ENCODE measurements at places on chromosomes 7 and 10.

DNA sequence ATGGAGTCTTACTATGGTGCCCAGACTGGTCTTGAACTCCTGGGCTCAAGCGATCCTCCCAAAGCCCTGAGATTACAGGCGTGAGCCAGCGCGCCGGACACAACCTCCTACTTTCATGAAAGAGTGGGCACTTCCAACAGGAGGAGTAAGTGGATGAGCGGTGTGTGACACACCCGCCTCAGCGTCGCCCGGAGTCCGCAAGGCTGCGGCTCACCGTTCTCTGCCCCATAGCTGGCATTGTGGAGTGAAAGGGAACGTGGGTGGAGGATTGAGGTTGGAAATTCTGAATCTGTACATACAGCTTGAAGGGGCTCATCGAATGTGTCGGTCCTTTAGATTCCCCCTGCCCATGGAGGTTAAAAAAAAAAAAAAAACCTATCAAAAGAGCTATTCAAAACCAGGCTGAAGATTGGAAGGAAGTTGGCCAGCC lies 524 bp upstream of the PRXL2A start:
- DNase-seq: peak; percentile 77

DNA sequence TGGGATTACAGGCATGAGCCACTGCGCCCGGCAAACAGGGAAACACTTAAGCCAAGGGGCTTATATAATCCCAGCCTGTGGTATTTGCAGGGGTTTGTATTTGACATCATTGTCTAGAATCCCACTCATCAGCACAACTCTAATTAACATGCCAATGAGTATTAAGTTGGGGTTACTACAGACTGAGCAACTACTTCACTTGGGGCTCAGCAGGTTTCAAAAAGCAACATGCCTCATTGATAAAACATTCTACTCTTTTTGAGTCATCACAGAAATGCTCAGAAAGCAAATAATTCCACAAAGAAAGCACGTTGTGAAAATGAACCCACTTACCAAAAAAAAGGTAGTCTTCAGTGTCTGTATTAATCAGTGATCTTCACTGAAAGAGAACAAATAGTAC lies 236.9 kb upstream of the CELF2 start:
- no peak for DNase-seq

- peak; percentile 89 for DNase-seq
These were observed 2.2 kb downstream of the CRTAC1 start for GRCh38 chr10:98028168-98028770.

GRCh38 chr10:45581582-45582385 lies 90.8 kb downstream of the ZFAND4 start:
- no peak for DNase-seq

GRCh38 chr10:33402220-33403073 lies 68.0 kb upstream of the NRP1 start:
- no peak for DNase-seq

GRCh38 chr7:142181966-142182365 lies 70.4 kb downstream of the MGAM2 start:
- peak; percentile 62 for DNase-seq

- DNase-seq: no peak
These were observed 33.4 kb upstream of the LRRC18 start for GRCh38 chr10:48973065-48973464.

DNA sequence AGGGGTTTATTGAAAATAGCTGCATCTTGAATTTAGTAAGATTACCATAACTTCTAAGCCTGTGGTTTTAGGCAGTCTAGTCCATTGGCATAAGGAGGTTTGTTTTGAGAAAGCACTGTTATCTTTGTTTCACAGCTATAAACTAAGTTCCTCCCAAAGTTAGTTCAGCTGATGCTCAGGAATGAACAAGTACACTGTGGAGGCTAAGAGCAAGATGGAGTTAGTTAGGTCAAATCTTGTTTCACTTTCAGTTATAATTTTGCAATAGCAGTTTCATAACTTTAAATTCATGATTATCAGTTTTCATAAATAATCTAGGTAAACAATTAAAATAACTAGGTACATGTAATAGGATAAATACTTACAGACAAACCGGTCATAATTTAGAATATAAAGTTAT lies 15.4 kb downstream of the SEC61G start:
- no peak for DNase-seq

- no peak for DNase-seq
These were observed 6.2 kb downstream of the CFAP58 start for GRCh38 chr10:104359811-104360210.

DNA sequence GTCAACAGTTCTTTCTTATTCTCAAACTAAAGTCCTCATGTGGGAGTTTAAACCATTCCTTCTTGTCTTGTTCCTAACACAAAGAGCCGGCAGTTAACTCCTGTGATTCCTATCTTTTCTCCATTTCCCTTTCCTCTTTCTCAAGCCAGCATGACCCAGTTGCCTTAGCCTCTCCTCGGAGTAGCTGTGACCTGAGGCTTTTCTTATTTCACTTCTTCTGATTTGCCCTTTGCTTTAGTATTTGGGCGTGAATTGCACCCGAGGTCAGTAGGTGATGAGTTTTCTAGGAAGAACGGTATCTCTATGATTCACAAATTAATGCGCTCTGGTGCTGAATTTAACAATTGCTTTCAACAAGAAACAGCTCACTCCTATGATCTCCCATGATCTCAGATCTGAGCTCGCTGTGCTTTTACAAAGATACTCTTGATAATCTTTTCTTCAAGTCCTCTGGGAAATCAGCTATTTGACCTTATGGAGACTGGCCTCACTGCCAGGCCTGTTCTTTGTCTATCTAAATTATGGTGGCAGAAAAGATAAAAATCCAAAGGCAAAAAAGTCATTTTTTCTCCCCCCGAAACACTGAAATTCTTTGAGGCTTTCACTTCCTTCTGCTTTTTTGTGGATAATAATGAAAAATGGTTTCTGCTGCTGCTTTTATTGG lies 184.6 kb downstream of the JCAD start:
- no peak for DNase-seq

- peak; percentile 90 for DNase-seq
These were observed 116.3 kb upstream of the RET start for GRCh38 chr10:42960491-42960990.

DNA sequence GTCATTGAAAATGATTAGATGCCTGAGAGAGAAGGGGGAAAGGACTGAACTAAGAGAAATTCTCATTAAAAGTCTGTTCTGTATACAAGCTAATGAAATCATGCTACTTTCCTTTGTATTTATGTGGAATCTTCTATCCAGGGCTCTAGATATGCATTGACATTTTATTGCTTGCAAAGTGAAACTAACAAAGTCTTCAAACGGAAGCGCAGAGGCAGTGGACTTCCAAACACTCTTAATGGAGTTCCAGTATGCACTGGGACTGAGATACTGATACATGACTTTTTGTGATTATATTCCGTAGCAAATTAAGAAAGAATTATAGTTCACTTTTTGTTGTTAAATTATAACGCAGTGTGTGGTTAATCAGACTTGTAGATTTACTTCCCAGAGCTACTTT lies 166.8 kb upstream of the TBX20 start:
- DNase-seq: no peak

DNA sequence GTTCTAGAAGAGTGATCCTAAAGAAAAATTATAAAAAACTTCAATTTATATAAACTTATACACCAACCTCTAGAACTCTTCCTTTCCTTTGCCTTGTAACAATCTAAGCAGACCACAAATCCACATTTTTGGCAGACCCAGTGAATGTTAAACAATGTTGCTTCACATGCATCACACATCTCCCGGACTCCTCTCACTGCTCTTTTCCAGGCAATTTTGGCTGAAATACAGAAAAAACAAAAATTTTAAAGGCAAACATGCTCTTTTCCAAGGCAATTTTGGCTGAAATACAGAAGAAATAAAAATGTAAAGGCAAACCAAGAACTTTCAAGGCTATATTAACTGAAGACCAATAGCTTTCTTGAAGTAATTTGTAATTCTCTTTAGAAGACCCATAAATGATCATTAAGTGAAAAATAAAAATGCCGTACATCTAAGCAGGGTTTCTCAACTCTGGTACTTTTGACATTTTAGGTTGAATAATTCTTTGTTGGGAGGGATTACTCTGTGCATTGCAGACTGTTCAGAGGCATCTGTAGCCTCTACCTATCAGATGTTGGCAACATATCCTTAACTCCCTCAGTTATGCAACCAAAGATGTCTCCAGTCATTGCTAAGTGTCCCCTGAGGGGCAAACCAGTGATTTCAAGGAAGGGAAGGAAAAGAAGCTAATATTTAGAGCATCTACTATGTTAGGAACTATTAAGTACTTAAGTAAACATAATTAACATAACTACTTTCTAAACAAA lies 64.4 kb downstream of the NRBF2 start:
- no peak for DNase-seq

GRCh38 chr10:123722351-123722750 lies 56.2 kb downstream of the GPR26 start:
- peak; percentile 13 for DNase-seq

- no peak for DNase-seq
These were observed 153.8 kb upstream of the CALCR start for GRCh38 chr7:93728292-93728691.

- DNase-seq: no peak
These were observed 17.7 kb downstream of the LDB1 start for GRCh38 chr10:102102421-102102820.

DNA sequence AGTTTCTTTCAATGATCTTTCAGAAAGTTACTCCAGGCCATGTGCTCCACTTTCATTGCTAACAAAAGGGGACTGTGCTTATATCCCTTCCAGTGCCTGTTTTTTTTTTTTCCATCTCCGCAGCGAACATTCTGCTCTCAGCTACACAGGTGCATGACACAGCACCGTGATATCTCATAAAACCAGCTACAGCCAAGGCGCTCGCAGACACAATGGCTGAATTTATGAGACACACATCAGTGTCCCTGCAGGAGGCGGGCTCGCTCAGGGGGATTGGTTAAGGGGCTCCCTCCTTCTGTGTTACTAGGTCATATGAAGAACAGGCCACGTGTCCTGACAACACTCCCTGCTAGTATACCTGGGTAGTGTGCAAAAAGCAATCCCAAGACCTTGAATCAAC lies 245.5 kb downstream of the SKAP2 start:
- no peak for DNase-seq

DNA sequence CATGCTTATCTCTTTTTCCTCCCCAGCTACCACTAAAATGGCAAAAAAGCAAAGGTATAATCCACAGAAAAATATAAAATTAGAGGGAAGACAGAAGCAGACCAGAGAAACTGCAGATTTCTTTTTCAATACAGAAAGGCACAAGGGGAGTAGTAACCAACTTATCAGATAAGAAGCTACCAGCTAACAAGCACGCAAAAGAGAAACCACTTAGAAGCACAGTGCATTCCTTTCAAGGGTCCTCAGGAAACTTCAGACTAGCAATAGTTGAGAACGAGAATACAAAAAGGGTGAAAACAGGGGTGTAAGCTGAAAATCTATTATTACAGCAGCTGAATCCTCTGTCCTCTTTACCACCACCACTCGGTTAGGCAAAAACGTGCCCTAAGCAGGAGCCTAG lies 9.9 kb upstream of the OR2A5 start:
- no peak for DNase-seq

DNA sequence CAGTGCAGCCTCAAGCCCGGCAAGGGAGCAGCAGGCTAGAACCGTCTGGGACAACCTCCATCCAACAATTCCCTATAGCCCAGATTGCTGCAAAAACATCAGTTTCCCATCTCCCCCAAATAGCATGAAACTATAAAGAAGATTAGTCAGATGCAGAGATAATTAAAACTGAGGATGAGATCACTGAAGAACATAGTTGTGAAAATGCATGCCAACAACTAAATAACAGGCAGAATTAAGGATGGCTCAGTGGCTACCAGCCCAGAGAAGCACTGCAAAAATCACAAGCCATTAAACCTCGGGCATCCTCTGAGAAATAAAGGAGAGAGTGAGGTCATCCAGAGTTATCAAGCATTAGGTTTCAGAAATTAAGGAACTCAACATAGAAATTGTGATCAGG lies 427.1 kb downstream of the TNS3 start:
- no peak for DNase-seq

GRCh38 chr10:125002047-125002422 lies 60.1 kb downstream of the ZRANB1 start:
- no peak for DNase-seq

DNA sequence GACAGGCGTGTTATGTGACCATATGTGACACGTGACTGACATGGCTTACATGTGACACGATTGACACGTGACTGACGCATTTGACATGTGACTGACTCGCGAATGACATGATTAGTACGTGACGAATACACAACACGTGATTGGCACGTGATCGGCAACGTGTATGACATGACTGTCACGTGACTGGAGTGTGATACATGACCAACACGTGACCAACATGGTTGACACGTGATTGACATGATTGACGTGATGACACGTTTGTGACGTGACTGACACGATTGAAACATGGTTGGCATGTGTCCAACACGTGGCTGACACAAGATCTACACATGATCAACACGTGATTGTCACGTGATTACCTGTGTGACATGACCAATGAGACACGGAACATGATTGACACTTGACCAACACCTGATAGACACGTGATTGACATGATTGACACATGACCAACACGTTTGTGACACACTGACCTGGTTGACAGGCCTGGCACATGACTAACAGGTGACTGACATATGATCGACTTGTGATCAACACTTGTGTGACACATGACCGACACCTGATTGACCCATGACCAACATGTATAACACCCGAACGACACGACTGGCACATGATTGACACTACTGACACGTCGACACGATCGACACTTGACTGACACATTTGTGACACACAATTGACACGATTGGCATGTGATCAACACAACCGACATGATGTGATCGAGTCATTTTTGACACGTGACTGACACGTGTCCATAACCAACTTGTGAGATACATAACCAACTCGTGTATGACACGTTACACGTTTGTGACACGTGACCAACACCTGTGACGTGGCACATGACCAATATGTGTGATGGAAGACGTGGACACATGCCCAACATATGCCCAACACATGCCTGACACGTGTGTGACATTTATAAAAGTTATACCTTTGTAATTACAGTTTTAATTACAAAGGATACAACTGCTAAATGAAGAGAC lies 21.1 kb downstream of the CRPPA start:
- DNase-seq: no peak

DNA sequence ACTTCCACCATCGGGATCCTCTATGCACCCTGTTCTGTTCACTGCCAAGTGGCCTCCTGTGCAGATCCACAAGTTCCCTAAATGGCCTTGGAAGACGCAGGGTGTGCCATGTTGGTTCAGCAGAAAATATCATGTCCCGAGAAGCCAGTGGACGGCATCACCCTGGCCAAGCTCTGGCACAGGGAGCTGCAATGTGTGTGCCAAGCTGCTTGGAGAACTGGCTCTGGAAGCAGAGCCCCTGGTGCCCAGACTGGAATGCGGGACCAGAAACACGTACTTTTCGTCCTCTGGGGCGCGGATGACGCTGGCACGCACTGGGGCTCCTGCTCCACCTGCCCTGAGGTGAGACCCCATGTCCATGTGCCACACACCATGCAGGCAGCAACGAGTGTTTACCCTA lies 124.7 kb upstream of the CARD11 start:
- DNase-seq: no peak

GRCh38 chr10:26374426-26374825 lies 63.7 kb upstream of the APBB1IP start:
- no peak for DNase-seq

DNA sequence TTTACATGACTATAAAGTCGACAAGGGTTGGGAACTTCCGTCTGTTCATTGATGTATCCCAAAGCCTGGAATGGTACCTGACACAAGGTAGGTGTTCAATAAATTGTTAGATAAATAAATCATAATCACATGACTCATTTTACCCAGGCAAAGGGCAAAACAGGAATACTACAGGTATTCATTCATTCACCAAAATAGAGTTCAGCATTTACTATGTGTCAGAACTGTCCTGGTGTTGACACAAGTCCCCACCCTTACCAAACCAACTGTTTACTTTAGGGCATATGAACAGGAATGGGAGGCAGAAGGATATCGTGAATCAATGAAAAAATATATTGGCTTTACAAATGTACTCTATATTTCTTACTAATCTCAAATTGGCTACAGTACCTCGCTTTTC lies 666 bp upstream of the YAE1 start:
- DNase-seq: no peak

Measured in islet precursor cell (in vitro differentiated cells).